ENCODE measurements at places on chromosomes 7 and 10. TPM values are rescaled to one million over a fixed set of nuclear protein-coding genes. Genes with fewer than 3 reads are reported as not detected.

The SCIN gene
- 1.0 TPM for total RNA-seq

The BICC1 gene
- 25.6 TPM for total RNA-seq

The CARD11 gene
- total RNA-seq: 1.0 TPM

The CHST3 gene
- total RNA-seq: 15.7 TPM

The DYDC2 gene
- not detected for total RNA-seq

The STAG3 gene
- 0.52 TPM for total RNA-seq

The CRPPA gene
- total RNA-seq: 16.7 TPM

The C10orf143 gene
- total RNA-seq: not detected

The GRID2IP gene
- total RNA-seq: not detected

The PRTFDC1 gene
- total RNA-seq: 6.8 TPM

The MEOX2 gene
- total RNA-seq: 44.9 TPM

The SLC26A3 gene
- total RNA-seq: not detected

The C10orf71 gene
- total RNA-seq: 4.7 TPM

The PTPN20 gene
- 3.7 TPM for total RNA-seq

The OR13A1 gene
- total RNA-seq: not detected

The RADIL gene
- total RNA-seq: 1.0 TPM

The CLDN3 gene
- total RNA-seq: 0.52 TPM

The TBX20 gene
- 1.0 TPM for total RNA-seq

The APBB1IP gene
- 4.2 TPM for total RNA-seq

The PANK1 gene
- 17.7 TPM for total RNA-seq

The STRIP2 gene
- total RNA-seq: 5.2 TPM

Measured in skeletal muscle tissue (tissue), 5 donors.